CD4-positive, CD25-positive, alpha-beta regulatory T cell (primary cell): ENCODE measurements at places on chromosomes 16 and 17. TPM values are rescaled to one million over a fixed set of nuclear protein-coding genes. Genes with fewer than 3 reads are reported as not detected.

GRCh38 chr16:2773188-2773968 is 3.7 kb downstream of the ELOB start:
- peaks cover 25% of the 10 kb centered on the region for H3K4me1 ChIP-seq
- H3K27ac ChIP-seq, result no peak overlapping the region
- H3K27me3 ChIP-seq, result no peaks in the 10 kb centered on the region
- H3K4me3 ChIP-seq, result no peak overlapping the region

DNA sequence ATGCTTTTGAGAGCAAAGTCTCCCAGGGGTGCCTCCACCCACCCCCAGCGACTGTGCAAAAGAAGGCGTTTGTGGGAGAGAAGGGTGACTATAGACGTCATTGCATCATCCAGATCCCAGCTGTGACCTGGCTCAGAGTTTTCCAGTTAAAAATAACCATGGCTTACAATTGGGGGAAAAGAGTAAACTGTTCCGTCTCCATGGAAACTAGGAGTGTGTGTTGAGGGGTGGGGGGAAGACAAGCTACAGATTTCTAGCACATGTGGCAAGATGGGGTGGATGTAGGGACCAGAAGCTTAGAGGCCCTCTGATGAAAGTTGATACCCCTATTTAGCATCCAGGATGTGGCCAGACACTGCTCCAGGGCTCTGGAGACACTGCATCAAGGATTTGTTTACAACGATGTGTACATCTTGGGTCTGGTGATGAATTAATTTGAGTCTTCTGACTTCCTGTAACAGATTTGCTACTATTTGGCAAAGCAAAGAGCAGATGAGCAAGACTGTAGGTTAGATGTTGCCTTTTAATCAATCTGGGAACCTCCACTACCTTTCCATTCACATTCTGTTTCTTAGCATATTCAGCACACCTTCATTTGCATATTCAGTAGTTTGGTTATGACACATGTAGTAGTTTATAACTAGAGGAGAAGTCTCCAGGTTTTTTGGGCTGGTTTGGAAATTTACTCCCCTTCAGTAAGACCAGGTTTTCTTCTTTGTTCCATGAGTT is 6.2 kb upstream of the DUSP14 start:
- H3K4me3 ChIP-seq, result no peak overlapping the region
- H3K27ac ChIP-seq, result no peak overlapping the region
- H3K4me1 ChIP-seq, result peaks cover 4% of the 10 kb centered on the region
- DNase-seq, result no peak
- H3K36me3 ChIP-seq, result peaks cover 11% of the 10 kb centered on the region
- H3K27me3 ChIP-seq, result no peaks in the 10 kb centered on the region

DNA sequence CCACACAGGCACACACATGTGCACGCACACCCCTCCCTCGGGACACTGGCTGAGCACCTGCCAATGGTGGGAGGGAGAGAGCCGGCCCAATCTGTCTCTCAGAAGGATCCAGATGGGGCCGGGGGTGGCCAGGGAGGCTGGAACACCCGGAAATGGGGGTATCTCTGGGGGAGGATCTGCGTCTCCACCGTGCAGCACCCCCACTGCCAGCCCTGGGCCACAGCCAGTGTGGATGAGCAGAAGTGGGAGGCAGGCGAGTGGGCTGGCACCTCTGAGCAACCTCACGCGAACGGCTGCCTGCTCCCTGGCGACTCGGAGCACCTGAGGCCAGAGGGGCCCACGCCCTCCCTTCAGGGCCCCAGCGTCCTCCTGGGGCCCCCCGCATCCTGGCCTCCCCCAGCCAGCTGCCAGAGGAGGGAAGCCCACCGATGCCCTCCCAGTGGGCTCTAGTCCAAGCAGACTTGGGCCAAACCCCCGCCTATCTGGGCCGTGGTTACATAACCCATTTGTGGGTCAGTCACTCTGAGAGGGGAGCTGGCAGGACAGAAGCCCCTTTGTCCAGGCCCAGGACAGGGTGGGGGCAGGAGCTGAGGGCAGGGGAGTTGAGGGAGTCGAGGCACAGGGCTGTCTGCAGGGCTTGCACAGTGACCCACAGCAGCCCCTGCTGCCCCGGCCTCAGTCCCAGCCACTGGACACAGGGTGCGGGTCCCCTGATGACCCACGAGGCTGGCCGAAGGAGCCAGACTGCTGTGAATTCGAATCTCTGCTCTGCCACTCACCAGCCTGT is 5.6 kb downstream of the CASKIN1 start:
- H3K4me1 ChIP-seq, result peaks cover 10% of the 10 kb centered on the region
- H3K27ac ChIP-seq, result no peak overlapping the region
- DNase-seq, result no peak

GRCh38 chr16:19757026-19757425 is 39.0 kb downstream of the IQCK start:
- no peak overlapping the region for H3K27ac ChIP-seq
- H3K36me3 ChIP-seq, result no peaks in the 10 kb centered on the region
- no peaks in the 10 kb centered on the region for H3K27me3 ChIP-seq
- no peak overlapping the region for H3K4me3 ChIP-seq

Gene KRTAP3-1
- total RNA-seq, result not detected

Gene NPIPA5
- 7.1 TPM for total RNA-seq

Gene CDH11
- not detected for total RNA-seq

GRCh38 chr16:68031951-68032350 is 8.9 kb downstream of the DUS2 start:
- no peaks in the 10 kb centered on the region for H3K4me1 ChIP-seq
- no peak overlapping the region for H3K4me3 ChIP-seq
- no peak for DNase-seq

GRCh38 chr16:29899516-29900101 is at the start of gene SEZ6L2:
Gene SEZ6L2 (minus strand): TSS chr16:29899550. CDS start chr16:29899019, 531 bp downstream.
- H3K27me3 ChIP-seq, result peaks cover 11% of the 10 kb centered on the region
- no peak within 1 kb of the TSS for H3K4me3 ChIP-seq
- no peaks in the 10 kb centered on the region for H3K36me3 ChIP-seq
- H3K27ac ChIP-seq, result no peak within 1 kb of the TSS
- no peak for DNase-seq

Gene IGFBP4
- total RNA-seq, result 3.7 TPM

Gene PRSS33
- not detected for total RNA-seq

- no peaks in the 10 kb centered on the region for H3K4me1 ChIP-seq
- no peak overlapping the region for H3K27ac ChIP-seq
- DNase-seq, result no peak
- peaks cover 8% of the 10 kb centered on the region for H3K27me3 ChIP-seq
Observed at GRCh38 chr16:66660422-66661209, 35.9 kb downstream of the CMTM4 start.

GRCh38 chr17:38568845-38569510 is 36.8 kb downstream of the SRCIN1 start:
- no peak overlapping the region for H3K27ac ChIP-seq
- H3K36me3 ChIP-seq, result no peaks in the 10 kb centered on the region
- DNase-seq, result no peak
- H3K4me3 ChIP-seq, result no peak overlapping the region
- peaks cover 28% of the 10 kb centered on the region for H3K27me3 ChIP-seq
- H3K4me1 ChIP-seq, result peaks cover 5% of the 10 kb centered on the region

Gene CES3
- 0.74 TPM for total RNA-seq

DNA sequence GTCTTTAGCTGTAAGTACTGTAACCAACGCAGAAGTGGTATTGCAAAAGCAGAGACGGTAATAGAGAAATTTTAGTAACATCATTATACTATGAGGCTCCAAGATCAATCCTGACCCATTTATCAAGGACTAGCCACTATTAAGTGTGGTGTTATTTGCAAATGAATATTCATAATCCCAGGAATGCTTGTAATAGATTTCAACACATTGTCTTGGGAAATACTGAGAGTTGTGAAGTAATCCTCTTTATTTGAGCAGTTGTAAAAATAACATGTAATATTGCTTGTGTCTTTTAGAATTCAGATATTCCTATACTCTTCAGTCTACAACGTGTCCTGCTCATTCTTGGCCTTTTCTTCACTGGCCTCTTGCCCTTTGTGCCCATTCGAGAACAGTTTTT is 46.4 kb downstream of the GDPD1 start:
- no peak for DNase-seq
- H3K36me3 ChIP-seq, result no peaks in the 10 kb centered on the region
- H3K4me1 ChIP-seq, result no peaks in the 10 kb centered on the region
- H3K27ac ChIP-seq, result no peak overlapping the region

- H3K27ac ChIP-seq, result no peak overlapping the region
- no peak overlapping the region for H3K4me3 ChIP-seq
- DNase-seq, result no peak
- H3K27me3 ChIP-seq, result no peaks in the 10 kb centered on the region
- no peaks in the 10 kb centered on the region for H3K36me3 ChIP-seq
Observed at GRCh38 chr16:18945233-18945632, 19.0 kb upstream of the SMG1 start.

GRCh38 chr17:48584223-48584741 is 5.8 kb downstream of the HOXB3 start:
- peaks cover 46% of the 10 kb centered on the region for H3K4me1 ChIP-seq
- no peak overlapping the region for H3K27ac ChIP-seq
- H3K4me3 ChIP-seq, result no peak overlapping the region
- peaks cover 52% of the 10 kb centered on the region for H3K27me3 ChIP-seq

- H3K36me3 ChIP-seq, result no peaks in the 10 kb centered on the region
- no peak for DNase-seq
- no peaks in the 10 kb centered on the region for H3K27me3 ChIP-seq
- no peak overlapping the region for H3K4me3 ChIP-seq
- no peak overlapping the region for H3K27ac ChIP-seq
- H3K4me1 ChIP-seq, result no peaks in the 10 kb centered on the region
Observed at GRCh38 chr16:77085981-77086380, 105.0 kb upstream of the MON1B start.

DNA sequence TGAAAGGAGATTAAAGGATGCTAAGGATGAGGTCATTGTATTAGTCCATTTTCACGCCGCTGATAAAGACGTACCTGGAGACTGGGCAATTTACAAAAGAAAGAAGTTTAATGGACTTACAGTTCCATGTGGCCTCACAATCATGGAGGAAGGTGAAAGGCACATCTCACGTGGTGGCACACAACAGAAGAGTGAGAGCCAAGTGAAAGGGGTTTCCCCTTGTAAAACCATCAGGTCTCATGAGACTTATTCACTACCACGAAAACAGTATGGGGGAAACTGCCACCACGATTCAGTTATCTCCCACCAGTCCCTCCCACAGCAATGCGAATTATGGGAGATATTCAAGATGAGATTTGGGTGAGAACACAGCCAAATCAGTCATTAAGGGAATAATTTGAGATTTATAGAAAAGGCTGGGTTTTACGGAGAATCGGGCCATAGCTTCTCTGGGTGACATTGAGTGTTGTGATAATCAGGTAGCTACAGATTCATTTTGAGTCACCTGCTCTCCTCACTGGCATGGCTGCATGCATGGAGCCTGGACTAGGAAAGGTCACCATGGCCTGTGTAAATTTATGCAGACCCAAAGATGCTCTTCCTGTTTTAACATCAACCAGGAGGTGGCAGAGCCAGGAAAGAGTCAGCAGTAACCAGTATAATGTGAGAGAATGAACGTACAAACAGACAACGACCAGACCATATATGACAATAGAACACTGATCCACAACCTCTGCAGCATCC is 40.5 kb upstream of the DYNLRB2 start:
- no peak overlapping the region for H3K4me3 ChIP-seq
- no peaks in the 10 kb centered on the region for H3K4me1 ChIP-seq
- H3K27ac ChIP-seq, result no peak overlapping the region
- no peaks in the 10 kb centered on the region for H3K36me3 ChIP-seq
- peaks cover 7% of the 10 kb centered on the region for H3K27me3 ChIP-seq

Gene GPR139
- not detected for total RNA-seq

Gene LRRC37A2
- total RNA-seq, result 74.3 TPM

Gene FOXJ1
- 1.0 TPM for total RNA-seq

Gene KRT37
- total RNA-seq, result not detected

DNA sequence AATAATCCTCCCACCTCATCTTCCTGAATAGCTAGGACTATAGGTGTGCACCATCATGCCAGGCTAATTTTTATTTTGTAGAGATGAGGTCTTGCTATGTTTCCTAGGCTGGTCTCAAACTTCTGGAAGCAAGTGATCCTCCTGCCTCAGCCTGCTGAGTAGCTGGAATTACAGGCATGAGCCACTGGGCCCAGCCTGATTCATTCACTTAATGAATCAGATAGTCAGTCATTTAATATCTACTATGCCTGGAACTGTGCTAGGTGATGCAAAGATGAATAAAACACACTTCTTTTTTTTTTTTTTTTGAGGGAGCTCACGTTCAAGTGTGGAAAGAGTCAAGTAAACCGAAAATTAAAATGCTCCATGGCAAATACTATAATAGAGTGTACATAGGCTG is 39.4 kb downstream of the EFCAB13 start:
- H3K27ac ChIP-seq, result no peak overlapping the region
- H3K4me3 ChIP-seq, result no peak overlapping the region
- no peak for DNase-seq
- no peaks in the 10 kb centered on the region for H3K36me3 ChIP-seq
- no peaks in the 10 kb centered on the region for H3K4me1 ChIP-seq

DNA sequence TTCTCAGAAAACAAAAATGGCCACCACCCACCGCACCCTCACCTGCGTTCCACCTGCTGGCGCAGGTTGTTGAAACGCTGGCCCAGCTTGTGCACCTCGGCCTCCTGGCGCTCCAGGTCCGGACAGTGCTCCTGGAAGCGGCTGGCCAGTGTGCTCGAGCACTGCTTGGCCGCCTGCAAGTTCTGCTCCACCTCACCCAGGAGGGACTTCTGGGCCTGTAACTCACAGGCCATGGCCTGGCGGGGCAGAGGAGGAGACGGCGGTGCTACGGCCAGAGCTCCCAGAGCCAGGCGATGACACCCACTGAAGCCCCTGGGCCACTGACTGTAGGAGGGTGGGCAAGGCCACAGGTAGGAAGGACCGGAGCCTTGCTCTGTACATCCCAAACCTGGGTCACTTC is 43.4 kb downstream of the UBN1 start:
- no peak overlapping the region for H3K4me3 ChIP-seq
- H3K36me3 ChIP-seq, result peaks cover 4% of the 10 kb centered on the region
- H3K27ac ChIP-seq, result no peak overlapping the region
- DNase-seq, result no peak
- H3K4me1 ChIP-seq, result no peaks in the 10 kb centered on the region
- no peaks in the 10 kb centered on the region for H3K27me3 ChIP-seq

Gene SLC16A5
- total RNA-seq, result 9.3 TPM

GRCh38 chr17:62738281-62738680 is 69.8 kb downstream of the MARCHF10 start:
- H3K4me3 ChIP-seq, result no peak overlapping the region
- no peak for DNase-seq
- H3K27me3 ChIP-seq, result peaks cover 2% of the 10 kb centered on the region
- no peaks in the 10 kb centered on the region for H3K36me3 ChIP-seq
- no peak overlapping the region for H3K27ac ChIP-seq
- H3K4me1 ChIP-seq, result no peaks in the 10 kb centered on the region

- H3K27me3 ChIP-seq, result no peaks in the 10 kb centered on the region
- DNase-seq, result peak; percentile 45
- peak overlapping the region; percentile 89 for H3K4me3 ChIP-seq
- peak overlapping the region; percentile 3 for H3K27ac ChIP-seq
- H3K36me3 ChIP-seq, result peaks cover 7% of the 10 kb centered on the region
Observed at GRCh38 chr16:81035975-81036750, 521 bp downstream of the ATMIN start.
